ENCODE measurements at places on chromosomes 16 and 17.
A peak's percentile ranks its signal among the peaks of the same experiment; 100 is the strongest.

DNA sequence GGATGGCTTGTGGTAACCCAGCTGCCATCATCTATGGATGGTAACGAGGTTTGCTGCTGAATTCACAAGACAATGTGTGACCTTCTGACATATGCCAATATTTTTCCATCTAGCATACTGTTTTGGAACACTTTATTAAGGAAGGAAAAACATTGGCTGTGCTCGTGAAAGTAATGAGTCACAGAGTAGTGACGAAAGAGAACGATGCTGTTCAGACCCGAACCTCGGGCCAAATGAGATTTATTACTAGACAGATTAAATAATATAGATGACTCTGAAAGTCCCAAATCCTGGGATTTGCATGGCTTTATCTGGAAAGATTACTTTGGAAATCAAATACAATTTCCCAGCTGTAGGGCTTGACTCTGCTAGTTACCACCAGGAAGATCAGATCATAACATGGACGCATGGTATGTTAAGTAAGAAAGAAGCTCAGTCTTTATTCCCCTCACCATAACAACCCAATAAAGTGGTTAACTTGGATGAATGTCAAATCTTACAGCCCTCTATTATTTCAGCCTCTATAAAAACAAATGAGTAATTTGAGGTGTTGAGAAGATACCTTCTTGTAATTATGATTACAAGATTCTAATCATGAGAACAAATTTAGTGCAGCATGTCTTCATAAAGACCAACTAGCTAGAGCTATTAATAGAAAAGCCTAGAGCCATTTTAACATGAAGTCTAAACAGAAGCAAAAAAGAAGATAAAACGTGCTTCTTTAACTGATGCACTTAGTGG lies 32.6 kb downstream of the ERN1 start:
- no peak for DNase-seq

DNA sequence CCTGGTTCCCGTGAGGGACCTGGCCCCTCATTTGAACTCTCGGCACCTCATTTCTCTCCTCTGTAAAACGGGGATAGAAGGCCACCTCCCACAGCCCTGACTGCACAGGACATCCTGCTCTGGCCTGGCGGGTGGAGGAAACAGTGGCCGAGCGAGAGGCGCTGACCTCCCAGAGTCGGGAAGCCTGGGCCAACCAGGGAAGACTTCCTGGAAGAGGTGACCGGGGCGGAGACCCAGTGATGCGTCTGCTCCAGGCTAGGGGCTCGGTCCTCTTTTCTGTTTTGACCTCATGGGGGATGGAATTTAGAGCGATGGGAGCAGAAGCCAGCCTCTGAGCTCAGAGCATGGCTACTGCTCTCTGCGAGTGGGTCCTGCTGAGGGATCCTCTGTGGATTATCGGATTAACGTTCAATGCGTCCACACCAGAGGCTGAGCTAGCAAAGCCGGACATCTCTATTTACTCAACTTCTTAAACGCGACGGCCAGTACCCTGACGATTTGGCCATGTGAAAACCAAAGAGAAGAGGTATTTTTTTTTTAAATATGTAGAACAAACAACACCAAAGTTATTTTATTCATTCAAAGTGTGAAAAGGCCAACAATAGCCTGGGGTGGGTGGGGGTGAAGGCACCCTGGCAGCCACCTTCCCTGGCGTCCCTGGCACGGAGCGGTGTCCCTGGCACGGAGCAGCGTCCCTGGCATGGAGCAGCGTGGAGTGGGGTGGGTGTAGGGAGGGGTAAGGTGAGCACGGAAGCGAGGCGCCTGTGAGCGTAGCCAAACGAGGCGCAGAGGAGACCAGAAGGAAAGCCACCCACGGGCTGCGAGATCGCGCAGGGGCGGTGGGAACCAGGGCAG lies 9.2 kb upstream of the MSLN start:
- DNase-seq: no peak

DNA sequence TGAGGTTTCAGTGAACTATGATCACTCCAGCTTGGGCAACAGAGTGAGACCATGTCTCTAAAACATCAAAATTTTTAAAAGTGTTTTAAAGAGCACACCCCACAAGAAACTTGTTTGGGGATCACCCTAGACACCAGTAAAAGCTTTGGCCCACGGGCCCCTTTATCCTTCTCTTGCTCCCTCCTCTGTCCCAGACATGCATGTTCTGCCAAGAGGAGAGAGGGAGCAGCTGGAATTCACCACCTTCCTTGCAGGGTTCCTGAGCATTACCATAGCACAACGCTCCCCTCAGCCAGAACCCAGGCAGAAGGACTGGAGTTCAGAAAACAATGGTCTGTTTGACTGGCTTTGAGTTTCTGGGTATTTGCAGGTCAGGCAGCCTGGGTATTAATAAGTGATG lies 214.3 kb upstream of the CDH5 start:
- no peak for DNase-seq

- no peak for DNase-seq
Measured at GRCh38 chr17:18228176-18228682, 2.8 kb downstream of the LLGL1 start.

- peak; percentile 34 for DNase-seq
Measured at GRCh38 chr17:68600931-68601564, at the start of gene FAM20A. FAM20A (minus strand) TSS chr17:68601367; CDS start chr17:68600666, 701 bp downstream.

GRCh38 chr17:45646288-45646988 lies 137.7 kb upstream of the CRHR1 start:
- no peak for DNase-seq

DNA sequence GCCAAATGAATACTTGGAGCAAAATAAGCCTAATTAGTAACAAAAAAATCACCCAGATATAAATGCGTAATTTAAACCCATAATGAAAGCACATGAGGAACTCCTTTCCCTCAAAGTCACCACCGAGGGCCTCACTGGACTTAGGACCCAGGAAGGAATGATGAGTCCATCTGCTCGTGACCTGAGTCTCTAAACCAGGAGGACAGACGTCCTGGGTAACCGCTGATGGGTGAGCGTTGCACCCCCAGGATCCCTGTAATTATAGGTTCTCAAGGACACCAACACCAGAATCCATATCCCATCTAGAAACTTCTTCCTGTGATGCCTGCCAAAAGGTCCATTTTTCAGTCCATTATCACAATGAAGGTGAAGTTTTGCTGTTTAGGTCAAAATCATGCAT lies 121.4 kb downstream of the ZNF778 start:
- no peak for DNase-seq

- DNase-seq: peak; percentile 21
Measured at GRCh38 chr16:74607962-74608356, 1.0 kb upstream of the GLG1 start.

- DNase-seq: peak; percentile 50
Measured at GRCh38 chr16:87060034-87060986, 256.9 kb downstream of the C16orf95 start.

All from AG10803 (cell line).